Germinal center (tissue), 1 donor: ENCODE measurements at places on chromosomes 12 and 14.

- no peak for DNase-seq
These were observed 269.6 kb upstream of the AMIGO2 start for GRCh38 chr12:47349137-47350061.

- no peak for DNase-seq
These were observed 81.7 kb upstream of the CCDC91 start for GRCh38 chr12:28108599-28108998.

DNA sequence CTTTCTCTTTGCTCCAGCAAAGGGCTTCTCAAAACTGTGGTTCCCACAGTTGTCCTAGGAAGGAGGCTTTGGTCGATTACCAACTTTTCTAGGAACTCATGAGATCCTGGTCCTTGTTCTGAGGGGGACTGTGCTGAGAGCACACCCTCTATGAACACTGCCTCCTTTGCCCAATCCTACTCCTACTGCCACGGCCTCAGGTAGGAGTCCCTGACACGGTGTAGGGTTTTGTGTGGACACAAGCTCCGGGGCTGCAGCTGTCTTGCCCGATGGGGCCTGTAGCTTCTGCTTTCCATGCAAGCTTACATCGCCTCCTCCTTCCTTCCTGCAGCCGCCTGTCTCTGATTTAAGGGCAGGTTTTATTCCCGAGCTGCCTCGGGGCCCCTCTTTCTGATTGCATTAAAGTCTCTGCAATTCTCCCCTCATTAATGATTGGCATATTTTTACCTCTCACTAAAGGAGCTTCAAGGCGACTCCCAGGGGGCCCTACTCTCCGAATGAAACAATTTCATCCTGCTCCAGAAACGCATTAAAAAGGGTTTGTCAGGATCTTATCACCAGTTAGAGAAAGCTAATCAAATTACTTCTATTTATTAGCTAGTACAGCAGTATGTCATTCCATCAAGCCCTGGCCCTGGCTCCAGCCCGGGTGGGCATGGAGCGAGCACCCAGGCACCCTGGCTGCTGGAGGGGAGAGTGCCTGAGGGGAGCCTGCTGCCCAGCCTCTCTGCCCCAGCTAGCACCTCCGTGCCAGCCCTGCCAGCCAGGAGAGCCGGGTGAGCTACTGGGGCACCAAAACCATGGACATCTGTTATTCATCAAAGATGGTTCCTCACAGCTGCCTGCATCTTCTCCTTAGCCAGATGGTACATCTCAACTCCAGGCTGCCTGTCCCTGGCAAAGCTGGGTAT lies 38.0 kb upstream of the ESRRB start:
- no peak for DNase-seq

DNA sequence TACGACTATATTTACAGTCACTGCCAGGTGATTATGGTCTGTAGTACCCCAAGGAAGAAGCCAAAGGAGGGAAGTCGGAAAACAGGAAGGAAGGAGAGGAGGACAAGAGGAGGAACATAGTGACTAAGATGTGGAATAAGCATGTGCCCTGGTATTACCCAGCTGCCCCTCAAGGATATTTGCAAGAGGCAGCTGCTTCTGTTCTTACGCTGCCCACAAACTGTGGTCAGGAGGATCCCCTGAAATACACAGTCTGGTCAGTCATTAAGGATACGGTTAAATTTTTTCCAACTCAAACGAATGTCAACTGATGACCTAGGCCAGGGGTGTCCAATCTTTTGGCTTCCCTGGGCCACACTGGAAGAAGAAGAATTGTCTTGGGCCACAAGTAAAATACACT lies 126.5 kb downstream of the CMAS start:
- DNase-seq: no peak

GRCh38 chr12:93146263-93146939 lies 217.3 kb upstream of the EEA1 start:
- no peak for DNase-seq

DNA sequence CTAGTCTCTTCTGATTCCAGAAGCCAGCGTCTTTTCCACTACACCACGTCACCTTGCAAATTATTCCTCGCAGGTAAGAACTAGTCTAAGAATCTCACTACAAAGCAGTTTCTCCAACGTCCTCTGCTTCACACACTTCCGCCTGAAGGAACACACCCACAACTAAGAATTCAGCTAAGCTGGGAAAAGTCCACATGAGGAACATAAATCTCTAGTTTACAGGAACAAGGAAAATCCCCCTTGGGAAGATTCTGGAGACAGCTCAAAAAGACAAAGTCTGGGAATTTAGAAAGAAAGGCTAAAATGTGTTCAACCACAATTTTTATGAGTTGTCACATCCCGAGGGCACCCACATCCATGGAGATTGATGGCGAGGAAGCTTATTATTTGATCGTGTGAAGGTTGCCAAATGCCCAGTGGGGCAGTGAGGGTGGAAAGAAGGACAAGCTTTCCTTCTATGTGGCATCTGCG lies 780.2 kb upstream of the TBX3 start:
- no peak for DNase-seq

DNA sequence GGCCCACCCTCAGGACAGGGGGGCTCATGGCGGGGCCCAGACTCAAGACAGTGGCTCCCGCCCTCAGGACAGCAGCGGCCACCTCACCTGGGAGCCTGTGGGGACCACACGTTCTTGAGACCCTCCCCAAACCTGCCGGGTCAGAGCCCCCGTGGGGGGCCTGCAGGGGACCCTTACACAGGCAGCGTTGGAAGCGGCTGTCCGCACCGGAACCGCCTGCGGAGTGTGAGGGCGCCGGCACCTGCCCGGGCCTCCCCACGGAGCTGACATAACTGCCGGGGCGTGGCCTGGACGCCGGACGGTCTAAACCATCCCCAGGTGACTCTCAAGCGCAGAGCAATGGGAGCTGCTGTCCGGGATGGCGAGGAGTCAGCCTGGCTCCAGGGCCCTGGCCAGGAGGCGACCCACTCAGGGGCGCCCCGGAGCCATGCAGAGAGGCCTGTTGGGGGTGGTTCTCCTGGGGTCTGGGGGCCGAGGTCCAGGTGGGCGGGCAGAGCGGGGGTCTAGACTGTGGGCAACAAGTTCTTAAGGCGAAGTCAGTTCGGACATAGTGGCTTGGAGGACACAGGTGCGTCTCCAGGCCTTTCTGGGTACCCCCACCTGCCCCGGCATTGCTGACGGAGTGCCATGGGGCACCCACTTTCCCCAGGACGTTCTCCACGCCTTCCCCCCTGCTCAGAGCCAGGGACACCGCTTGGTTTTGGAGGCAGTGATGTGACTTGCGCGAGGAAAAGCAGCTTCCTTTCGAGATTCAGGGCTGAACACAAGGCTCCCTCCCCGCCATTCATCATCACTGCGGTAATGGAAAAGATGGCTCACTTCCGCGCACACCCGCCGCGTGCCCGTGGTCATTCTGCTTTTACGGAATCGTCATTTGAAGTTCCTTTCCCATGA lies 23.2 kb downstream of the GALNT9 start:
- DNase-seq: no peak

- no peak for DNase-seq
These were observed 956 bp downstream of the GNPTAB start for GRCh38 chr12:101829639-101830366.

- peak; percentile 93 for DNase-seq
These were observed at the start of gene OXA1L for GRCh38 chr14:22766457-22767322. Gene OXA1L, plus strand, starts transcription at chr14:22766688. Its CDS starts 14 bp downstream, at chr14:22766702.

GRCh38 chr14:23517650-23518326 lies 33.8 kb downstream of the ZFHX2 start:
- no peak for DNase-seq

DNA sequence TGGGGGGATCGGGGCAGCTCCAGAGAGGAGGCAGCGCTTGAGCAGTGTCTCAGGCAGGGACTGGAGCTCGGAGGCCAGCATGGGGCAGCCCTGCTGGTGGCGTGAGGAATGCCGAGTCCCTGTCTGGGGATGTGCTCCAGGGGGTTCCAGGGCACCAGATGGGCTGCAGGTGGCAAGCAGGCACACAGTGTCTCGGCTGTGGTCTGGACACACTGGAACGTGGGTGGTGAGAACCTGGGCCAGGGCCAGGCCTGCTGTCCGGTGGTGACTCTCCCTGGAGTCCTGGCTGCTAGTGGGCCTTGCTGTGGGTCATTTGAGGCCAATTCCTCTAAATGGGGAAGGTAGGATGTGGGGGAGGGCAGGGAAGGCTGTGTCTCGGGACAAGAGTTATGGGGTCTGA lies 199.4 kb upstream of the RTL1 start:
- no peak for DNase-seq

DNA sequence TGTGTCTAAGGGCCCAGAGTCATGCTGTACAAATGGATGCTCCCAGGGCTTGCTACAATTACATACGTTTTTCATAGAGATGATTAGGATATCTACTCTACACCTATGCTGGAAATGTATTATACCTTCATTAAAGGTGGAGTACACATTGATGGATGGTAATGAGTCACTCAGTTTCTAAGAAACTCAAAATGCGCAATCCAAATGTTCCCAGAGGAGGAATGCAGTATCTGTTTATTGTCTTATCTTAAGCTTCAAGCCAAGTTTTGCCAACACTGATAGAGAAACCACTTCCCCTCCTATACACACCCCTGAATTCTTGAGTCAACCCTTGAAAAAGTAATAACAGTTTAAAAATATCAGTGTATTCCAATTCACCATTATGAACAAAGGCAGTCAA lies 266.6 kb upstream of the FAR2 start:
- no peak for DNase-seq

DNA sequence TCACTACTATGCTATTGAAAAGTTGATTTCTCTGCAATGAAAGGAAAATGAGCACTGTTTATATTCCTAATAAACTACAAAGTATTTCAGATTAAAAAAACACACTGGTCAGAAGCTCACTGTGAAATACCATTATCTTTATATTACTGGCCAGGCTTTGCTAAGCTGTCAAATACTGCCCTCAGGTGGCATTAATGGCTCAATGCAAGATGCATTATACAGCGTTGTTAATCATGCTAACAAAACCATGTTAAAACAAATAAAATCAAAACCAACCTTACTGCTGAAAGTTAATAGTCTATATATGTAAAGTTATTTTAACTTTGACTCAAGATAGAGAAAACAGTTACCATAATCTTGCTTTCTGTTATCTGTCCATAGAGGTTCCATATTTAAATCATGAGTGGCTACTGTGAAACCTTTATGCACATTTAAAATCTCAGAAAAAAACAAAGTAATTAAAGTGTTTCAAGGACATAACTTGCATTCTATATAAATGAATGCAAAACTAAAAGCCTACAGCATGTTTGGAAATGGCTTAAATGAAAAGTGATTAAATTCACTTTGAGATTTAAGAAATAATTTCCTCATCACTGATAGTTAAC lies 121.7 kb downstream of the RALGAPA1 start:
- DNase-seq: peak; percentile 26

DNA sequence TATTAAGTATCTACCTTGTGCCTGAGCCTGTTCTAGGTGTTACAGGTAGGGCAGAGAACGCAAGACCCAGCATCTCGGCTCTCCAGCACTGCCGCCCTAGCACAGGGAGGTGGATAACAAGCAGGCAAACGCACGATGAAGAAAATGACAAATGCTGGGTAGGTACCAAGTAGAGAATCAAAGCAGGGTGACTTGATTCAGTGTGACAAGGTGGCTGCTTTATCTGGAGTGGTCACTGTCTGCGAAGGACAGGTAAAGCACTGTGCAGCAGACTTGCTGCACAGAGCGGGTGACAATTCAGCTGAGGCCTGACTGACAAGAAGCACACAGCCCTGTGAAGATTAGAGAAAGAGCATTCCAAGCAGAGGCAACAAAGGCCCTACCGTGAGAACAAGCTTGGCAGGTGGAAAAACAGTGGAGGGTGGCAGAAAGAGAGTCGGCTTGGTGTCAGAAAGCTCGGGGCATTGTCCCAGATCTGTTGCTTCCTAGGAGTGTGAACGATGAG lies 12.9 kb downstream of the PRKCH start:
- no peak for DNase-seq

DNA sequence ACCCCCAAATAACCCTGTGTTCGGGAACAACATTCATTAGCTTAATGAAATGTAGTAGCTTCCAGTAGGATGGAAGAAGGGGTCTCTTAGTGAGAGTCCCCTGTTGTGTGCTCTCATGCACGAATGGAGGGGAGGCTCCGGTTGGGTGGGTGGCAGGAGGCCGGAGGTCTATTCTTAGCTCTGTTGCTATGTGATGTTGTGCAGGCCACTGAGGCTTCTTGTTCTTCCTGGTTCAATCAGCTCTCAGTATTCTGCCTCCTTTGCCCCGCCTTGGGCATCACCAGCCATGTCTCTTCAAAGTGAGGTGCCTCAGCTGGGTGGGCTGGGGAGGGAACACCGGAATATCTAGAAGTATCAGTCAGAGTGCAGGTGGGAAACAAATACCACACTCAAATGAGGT lies 50.8 kb downstream of the KCNA1 start:
- no peak for DNase-seq

DNA sequence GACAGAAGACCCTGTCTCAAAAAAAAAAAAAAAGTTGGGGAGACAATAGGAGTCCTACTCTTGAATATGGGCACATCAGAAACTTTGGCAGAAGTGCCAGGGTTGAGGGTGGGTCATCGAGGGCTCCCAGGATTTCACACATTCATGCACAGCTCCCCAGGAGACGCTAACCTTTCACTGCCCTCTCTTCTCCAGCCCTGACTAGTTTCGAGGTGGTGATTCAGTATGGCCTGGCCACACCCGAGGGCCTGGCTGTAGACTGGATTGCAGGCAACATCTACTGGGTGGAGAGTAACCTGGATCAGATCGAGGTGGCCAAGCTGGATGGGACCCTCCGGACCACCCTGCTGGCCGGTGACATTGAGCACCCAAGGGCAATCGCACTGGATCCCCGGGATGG lies 29.4 kb upstream of the LRP1-AS start:
- no peak for DNase-seq

DNA sequence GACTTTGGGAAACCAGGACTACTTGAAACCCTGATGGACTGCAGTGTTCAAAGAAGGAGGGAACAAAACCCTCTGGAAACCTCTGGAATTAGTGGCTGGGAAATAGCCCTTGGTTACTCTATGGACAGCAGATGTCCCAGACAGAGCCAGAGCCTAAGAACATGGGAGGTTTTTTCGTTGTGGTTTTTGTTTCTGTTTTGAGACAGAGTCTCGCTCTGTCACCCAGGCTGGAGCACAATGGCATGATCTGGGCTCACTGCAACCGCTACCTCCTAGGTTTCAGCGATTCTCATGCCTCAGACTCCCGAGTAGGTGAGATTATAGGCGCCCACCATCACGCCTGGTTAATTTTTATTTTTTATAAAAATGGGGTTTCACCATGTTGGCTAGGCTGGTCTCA lies 1378.7 kb downstream of the AACS start:
- no peak for DNase-seq

DNA sequence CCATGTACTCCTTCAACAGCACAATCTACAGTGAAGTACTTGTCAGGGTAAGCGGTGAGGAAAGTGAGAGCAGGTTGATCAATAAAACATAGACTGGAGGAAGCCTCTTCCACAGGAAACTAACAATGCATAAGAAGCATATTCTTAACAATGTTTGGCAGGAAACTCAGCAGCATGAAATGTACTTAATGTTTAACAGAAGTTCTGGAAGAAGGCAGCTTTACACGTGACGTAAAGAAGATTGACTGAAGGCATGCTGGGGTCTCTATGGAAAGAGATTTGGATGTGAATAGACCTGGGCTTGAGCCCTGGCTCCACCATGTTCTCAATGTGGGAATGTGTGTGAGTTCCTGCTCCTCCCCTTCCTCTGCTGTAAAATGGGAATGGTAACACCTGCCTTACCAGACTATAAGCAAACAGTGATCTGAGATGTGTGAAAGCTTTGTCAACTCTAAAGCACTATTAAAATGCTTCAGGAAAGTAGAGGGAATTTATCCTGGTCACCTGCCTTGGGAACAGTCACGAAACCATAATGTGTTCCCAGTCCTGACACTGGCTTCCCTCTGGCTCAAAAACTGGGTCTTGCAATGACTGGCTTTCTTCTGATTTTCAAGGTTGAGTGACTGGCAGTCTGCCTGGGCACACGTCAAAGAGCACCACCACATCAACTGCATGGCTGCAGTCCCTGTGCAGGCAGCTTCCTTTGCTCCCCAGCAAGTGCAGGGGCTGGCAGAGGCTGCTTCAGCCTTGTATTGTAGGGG lies 384.6 kb downstream of the APAF1 start:
- DNase-seq: no peak
